Substantia nigra (tissue), 51 donors: ENCODE measurements at places on chromosomes 7 and 10.

DNA sequence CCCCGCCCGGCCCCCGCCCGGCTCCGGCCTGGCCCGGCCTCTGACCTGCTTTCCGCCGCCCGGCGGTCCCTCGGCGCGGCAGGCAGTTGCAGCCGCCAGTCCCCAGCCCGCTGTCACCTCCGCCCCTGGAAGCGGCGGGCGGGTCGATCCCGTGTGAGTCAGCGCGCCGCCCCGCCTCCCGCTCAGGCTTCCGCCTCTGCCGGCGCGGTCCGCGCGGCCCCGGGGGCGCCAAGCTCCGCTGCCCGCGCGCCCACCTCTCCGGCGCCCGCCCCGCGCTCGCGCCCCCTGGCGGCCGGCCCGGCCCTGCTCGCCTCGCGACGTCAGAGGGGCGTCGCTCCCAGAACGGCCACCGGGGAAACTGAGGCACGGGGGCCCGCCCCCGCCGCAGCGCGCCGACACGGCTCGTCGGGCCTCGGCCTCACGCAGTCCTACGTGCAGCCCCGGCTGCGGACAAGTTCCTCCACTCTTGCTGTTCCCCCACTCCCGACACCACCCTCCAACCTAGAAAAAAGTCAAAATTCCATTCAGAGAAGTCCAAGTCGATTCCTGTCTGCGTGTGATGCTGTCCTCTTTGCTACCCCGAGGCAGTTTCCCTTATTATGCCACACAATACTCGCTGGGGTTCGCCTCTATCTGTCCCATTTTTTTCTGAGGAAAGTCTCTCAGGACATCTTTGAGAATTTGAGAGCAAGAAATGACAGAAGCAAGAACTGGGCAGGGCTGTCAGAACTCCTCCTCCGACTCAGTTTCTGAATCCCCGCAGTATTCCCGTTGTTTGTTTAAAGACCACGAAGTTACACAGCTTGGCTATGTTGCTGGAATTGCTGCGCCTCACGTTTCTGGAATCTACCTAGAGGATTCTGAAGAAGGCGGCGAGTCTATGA is at the start of gene DNMBP:
Gene DNMBP (minus strand): TSS at position 155 of the 884 bp plus-strand sequence. CDS start 37,823 bp downstream, outside the sequence.
- DNase-seq: no peak

- no peak for DNase-seq
Measured at GRCh38 chr7:35241884-35242283, 12.0 kb downstream of the TBX20 start.

DNA sequence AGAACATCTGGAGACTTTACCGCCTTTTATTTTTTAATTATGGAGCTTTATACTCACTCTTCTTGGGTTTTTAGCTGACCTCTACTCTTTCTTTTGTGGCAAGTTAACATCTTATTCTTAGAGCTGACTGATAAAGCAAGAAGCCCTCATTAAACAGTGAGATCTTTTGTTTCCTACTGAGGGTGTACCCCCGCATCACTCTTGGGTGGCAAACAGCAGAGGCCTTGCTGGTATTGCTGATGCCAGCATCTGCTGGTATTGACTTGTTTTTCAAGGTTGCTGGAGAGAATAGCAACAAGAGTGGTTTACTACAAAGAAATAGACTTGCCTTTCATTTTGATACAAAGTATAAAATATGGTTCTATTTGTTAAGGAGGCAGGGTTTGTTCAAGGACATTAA is 154.7 kb downstream of the ARID5B start:
- no peak for DNase-seq

- DNase-seq: no peak
Measured at GRCh38 chr7:159238541-159238940, 93.9 kb upstream of the VIPR2 start.

DNA sequence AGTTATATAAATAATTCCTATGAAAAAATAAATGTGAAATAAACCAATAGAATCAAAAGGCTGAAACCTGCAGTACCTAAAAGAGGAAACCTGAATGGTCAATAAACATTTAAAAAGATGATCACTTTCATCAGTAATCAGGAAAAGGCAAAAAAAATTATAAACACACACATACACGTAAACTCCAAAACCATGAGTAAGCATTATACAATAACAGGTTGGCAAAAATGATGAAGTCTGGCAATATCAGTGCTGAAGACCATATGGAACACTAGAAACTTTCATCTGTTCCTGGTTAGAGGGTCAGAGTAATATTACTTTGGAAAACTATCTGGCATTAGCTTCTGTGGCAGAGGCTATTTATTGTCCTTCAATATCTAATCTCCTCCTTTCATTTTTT is 38.5 kb downstream of the PTF1A start:
- DNase-seq: no peak

DNA sequence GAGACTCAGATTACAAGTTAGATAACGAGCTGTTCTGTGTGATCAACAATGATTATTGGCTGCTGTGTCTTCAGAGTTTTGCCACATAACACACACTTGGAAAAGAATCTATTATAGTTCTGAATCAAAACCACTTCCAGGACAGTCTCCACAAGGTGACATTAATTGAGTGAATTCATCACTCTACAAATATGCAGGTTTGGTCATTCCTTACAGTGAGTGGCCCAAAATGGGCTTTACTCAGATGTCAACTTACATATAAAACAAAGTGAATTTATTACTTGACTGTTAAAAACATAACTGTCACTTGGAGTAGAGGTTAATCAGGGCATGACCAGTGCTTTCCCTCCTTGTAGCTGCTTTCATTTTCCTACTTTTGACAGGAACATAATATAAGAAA is 984.3 kb downstream of the REEP3 start:
- DNase-seq: no peak

DNA sequence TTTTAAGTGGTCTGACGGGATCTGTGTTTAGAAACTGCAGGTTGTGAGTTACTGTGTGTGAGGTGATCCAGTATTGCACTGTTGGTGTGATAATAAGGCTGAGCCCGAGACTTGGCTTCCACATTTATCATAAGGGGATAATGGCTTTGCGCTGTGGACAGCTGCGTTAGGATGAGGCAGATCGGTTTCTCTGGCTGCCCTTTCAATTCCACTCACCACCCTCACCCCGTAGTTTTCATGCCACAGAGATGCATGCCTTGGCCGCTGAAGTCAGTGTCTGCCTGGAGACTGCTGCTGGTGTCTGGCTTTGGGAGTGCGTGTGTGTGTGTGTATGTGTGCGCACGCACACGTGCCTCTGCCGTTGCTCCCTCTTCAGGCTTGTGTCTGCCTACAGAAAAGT is 273.0 kb downstream of the CCDC3 start:
- DNase-seq: no peak

DNA sequence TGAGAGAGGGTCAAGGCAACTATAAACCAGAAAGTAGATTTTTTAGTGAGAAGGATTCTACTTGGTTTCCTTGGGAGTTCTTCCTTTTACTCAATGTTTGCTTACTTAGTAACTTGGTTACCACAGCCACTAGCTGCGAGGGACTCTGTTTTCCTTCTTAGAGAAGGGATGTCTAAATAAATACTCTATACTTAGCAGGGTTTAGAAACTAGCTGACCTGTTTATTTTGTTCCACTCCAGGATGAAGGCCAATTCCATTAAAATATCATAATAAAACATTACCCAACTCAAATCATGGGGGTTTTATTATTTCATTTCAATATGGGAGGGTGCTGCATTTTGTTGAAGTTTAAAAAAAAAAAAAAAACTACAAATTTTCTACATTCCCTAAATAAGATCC is 87.3 kb downstream of the PPP1R3A start:
- DNase-seq: no peak

DNA sequence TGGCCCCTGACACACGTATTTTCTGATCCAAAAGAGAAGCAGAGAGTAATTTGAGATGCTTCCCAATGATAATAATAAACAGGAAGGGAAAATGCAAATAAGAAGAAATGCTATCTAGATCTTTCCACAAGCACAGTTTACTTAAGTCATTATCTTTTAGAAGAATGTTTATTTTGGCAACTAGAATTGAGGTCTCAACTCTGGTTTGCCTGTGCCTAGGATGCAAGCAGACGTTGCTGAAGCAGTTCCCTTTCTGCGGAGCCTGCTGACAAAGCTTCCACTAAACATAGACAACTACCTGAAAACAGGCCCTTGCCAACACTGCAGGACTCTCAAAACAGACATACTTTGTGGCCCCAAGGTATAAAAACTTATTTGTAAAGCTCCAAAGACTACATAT is 315.8 kb upstream of the POM121L12 start:
- no peak for DNase-seq

- no peak for DNase-seq
Measured at GRCh38 chr10:29392376-29393021, 103.6 kb downstream of the LYZL1 start.

- no peak for DNase-seq
Measured at GRCh38 chr7:144873316-144873845, 37.5 kb upstream of the TPK1 start.

- no peak for DNase-seq
Measured at GRCh38 chr10:74995806-74996205, 115.7 kb upstream of the SAMD8 start.

DNA sequence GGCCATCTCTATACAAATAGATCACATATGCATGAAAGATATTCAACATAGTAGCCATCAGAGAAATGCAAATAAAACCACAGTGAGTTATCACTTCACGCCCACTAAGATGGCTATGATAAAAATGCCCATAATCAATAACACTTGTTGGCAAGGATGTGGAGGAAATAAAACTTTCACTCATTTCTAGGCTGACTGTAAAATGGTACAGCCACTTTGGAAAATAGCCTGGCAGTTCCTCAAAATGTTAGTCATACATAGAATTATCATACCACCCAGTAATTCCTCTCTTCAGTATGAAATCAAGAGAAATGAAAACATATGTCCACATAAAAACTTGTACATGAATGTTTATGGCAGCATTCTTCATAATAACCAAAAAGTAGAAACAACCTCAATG is 324.9 kb downstream of the LRRTM3 start:
- no peak for DNase-seq

- no peak for DNase-seq
Measured at GRCh38 chr10:117863771-117864170, 183.0 kb downstream of the RAB11FIP2 start.

GRCh38 chr7:43584195-43584586 is 1.3 kb downstream of the STK17A start:
- DNase-seq: no peak

DNA sequence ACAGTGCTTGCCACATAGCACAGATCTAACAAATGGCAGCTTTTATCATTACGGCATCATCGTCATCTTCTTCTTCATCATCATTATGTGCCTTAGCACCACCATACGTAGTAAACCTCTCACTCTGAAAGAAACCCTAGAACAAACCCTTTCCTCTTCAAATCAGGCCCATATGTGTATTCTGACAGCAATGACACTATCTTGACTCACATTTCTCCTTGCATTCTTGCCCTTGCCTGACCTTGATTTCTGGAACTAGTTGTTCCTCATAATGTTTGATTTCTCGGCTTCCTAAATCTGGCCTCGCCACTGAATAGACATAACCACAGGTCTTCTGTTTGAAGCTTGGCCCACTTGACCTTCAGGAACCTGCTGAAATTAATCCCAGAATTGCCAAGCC is 115.3 kb downstream of the DGKI start:
- DNase-seq: no peak

DNA sequence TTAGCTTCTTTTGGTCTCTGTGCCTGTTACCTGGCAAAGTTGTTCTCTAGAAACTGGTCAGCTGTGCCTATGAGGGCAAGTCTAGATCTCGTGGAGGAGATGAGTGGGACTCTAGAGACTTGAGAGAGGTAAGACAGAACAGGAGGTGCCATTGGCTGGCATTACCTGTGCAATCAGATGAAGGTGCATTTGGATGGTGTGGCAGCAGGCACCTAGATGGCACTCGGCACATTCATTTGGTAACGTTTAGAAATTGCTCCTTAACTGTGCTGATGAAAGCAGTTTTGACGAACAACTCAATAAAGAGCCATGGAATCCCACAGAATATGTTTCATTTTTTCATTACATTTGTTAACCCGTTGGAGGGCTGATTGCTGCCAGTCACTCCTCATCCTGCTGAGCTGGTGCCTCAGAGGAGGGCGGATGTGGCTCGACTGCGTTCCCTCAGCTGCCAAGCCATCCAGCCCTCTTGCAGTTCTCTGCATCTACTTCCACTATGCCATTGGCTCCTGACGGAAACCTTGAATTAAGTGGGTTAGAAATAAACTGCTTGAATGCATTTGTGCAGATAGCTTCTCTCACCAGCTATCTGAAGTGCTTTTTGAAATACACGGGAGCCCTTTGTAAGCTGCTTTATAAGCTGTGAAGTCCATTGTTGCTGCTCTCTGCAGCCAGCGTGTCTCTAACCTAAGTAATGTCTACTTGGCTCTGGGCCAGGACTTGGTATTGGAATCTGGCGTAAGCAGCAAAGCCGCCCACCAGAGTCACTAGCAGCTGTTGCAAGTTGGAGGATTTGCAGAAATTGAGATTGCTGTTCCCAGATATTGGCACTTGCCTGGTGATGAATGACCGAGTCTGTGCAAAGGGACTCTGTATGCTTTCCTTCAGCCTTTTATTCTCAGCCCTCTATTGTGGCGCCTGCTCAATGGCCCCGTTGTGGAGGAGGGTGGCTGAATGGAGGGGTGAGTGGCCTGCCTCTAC is 87.4 kb downstream of the LRRC4 start:
- peak; percentile 68 for DNase-seq

DNA sequence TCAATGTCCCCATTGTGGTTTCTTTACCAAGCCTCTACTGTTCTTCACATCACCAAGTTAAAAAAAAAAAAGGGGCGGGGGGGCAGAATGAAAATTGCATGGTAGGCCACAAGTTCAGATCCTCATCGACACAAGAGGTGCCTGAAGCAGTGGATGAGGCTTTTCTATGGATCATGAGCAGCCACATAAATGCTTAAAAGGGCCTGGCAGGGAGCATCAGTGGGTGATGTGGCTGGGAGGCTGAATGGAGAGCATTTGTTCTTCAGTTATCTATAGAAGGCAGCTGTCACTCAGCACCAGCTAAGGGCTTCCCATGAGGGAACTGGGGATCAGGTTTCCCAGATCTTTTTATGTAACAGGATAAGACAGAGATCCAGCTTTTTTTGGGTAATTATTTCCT is 117.9 kb downstream of the CFTR start:
- no peak for DNase-seq
